Uterus (tissue), 4 donors: ENCODE measurements at places on chromosomes 6 and 20. TPM values are rescaled to one million over a fixed set of nuclear protein-coding genes. Genes with fewer than 3 reads are reported as not detected.

DNA sequence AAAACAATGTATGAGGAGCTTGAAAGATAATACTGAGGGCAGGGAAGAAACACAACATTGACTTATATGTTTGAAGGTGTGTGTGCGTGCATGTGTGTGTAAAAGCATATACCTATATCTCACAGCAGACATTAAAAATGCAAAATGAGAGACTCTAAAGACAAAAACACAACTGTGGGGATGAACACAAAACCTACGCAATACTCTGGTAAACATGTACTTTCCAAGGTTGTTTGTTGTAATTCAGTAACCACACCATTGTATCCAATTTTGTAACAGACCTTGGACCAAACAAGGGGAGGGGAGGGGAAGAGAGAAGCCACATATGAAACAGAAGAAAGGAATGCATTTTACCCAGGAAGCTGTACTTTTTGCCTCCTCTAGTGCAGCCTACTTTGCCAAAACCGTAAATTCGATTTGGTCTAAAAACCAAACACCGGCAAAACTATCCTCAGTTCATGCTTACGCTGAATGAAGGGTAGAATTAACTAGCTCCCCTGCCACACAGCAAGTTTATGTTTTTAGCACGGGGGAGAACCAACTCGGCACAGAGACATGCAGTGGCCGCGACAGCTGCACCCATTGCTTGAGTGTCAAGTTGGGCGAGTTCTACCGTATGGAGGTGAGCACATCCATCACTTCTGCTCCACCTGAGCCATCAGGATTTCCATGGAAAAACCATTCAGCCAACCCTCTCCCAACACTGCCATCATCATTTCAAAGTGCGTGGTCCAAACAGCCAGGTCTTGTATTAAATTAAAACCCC is 50.0 kb downstream of the CNKSR3 start:
- no peak for DNase-seq
- H3K27me3 ChIP-seq = no peaks in the 10 kb centered on the region
- no peaks in the 10 kb centered on the region for H3K36me3 ChIP-seq
- H3K4me1 ChIP-seq = no peaks in the 10 kb centered on the region
- no peak overlapping the region for H3K4me3 ChIP-seq

- no peak overlapping the region for H3K27ac ChIP-seq
- no peaks in the 10 kb centered on the region for H3K4me1 ChIP-seq
- no peaks in the 10 kb centered on the region for H3K36me3 ChIP-seq
- no peaks in the 10 kb centered on the region for H3K27me3 ChIP-seq
- DNase-seq = no peak
Measured at GRCh38 chr6:130426066-130426721, 60.4 kb downstream of the TMEM200A start.

DNA sequence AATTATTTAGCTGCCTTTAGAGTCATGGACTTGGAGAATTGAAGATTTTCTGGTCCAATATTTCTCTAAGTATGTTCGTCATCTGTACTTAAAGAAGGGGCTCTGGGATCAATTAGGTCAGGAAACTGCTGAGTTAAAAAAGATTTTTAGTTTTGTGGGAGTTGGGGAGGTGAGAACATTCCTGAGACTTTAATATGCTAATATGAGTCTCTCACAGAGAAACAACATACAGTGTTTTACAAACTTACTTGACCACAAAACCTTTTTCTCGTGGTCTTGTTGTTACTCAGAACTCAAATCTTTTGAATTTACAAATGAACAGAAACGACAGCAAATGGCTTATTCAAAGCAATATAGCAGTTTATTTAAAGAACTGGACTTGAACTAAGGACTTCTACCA is 67.9 kb downstream of the LIN28B start:
- H3K4me3 ChIP-seq = no peak overlapping the region
- no peaks in the 10 kb centered on the region for H3K36me3 ChIP-seq
- H3K4me1 ChIP-seq = no peaks in the 10 kb centered on the region

DNA sequence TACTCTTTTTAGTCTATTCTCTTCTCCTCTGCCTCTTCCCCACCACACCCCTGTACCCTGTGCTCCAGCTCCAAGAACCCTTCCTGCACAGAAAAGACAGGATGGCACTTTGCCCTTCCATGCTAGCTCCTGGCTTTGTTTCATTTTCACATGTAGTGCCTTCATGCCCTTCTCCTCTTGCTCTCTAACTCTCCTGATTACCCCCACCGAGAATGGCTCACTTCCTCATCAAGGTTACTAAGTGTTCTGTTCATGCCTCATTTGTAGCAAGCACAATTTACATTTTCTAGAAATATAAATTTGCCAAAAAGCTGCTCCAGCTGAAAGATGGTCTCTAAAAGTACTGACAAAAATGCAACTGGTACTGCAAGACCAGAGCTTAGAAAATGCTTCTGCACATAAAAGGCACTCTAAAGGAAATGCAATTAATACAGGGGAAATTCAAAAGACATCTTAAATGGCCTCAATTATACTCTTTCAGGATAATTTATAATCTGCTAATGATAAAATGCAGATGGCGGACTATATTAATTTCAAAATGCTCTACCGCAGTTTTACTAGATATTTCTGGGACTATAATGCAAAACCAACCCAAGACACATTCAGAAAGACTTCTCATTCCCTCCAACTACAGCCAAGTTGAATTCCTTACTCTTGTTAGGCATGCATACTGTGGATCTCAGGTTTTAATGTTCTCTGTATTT is 570.2 kb downstream of the PRKN start:
- H3K36me3 ChIP-seq = no peaks in the 10 kb centered on the region
- no peaks in the 10 kb centered on the region for H3K4me1 ChIP-seq
- H3K4me3 ChIP-seq = no peak overlapping the region
- no peaks in the 10 kb centered on the region for H3K27me3 ChIP-seq
- no peak overlapping the region for H3K27ac ChIP-seq

DNA sequence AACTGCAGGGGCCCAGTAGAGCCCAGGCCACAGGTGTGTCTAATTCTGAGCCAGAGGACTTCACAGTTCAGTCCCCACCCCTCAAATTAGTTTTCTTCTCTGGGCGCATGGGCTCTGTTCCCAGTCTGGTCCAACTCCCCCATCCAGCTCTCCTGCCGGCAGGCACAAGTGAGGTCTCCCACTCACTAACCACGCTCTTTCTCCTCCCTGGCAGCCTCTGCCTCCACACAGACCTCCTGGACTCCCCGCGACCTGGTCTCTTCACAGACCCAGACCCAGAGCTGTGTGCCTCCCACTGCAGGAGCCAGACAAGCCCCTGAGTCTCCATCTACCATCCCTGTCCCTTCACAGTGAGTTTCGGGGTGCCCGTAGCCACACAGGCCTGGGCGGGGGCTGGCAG is 6.2 kb downstream of the NCR2 start:
- H3K4me3 ChIP-seq = no peak overlapping the region
- H3K36me3 ChIP-seq = no peaks in the 10 kb centered on the region
- H3K27ac ChIP-seq = no peak overlapping the region
- no peaks in the 10 kb centered on the region for H3K27me3 ChIP-seq

DNA sequence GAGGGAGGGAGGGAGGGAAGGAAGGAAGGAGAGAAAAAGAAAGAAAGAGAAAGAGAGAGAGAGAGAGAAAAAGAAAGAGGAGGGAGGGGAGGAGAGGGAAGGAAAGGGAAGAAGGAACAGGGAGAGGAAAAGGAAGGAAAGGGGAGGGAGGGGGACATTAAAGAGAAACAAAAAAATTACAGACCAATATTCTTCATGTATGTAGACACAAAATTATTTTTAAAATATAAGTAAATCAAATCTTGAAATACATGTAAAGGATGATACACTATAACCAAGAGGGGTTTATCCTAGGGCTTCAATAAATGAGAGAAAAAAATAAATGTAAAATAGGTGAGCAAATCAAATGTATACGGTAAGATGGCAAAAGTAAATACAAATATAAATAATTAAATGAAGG is 71.2 kb upstream of the TMEM244 start:
- H3K27ac ChIP-seq = no peak overlapping the region
- DNase-seq = no peak
- no peaks in the 10 kb centered on the region for H3K27me3 ChIP-seq
- no peaks in the 10 kb centered on the region for H3K36me3 ChIP-seq
- H3K4me3 ChIP-seq = no peak overlapping the region
- no peaks in the 10 kb centered on the region for H3K4me1 ChIP-seq

GRCh38 chr6:35465646-35466045 is 2.6 kb upstream of the RPL10A start:
- H3K27me3 ChIP-seq = no peaks in the 10 kb centered on the region
- H3K4me3 ChIP-seq = no peak overlapping the region
- no peak overlapping the region for H3K27ac ChIP-seq
- DNase-seq = no peak

GRCh38 chr20:32538526-32538939 is 46.6 kb downstream of the NOL4L start:
- no peaks in the 10 kb centered on the region for H3K27me3 ChIP-seq
- H3K27ac ChIP-seq = no peak overlapping the region
- DNase-seq = no peak
- no peak overlapping the region for H3K4me3 ChIP-seq

DNA sequence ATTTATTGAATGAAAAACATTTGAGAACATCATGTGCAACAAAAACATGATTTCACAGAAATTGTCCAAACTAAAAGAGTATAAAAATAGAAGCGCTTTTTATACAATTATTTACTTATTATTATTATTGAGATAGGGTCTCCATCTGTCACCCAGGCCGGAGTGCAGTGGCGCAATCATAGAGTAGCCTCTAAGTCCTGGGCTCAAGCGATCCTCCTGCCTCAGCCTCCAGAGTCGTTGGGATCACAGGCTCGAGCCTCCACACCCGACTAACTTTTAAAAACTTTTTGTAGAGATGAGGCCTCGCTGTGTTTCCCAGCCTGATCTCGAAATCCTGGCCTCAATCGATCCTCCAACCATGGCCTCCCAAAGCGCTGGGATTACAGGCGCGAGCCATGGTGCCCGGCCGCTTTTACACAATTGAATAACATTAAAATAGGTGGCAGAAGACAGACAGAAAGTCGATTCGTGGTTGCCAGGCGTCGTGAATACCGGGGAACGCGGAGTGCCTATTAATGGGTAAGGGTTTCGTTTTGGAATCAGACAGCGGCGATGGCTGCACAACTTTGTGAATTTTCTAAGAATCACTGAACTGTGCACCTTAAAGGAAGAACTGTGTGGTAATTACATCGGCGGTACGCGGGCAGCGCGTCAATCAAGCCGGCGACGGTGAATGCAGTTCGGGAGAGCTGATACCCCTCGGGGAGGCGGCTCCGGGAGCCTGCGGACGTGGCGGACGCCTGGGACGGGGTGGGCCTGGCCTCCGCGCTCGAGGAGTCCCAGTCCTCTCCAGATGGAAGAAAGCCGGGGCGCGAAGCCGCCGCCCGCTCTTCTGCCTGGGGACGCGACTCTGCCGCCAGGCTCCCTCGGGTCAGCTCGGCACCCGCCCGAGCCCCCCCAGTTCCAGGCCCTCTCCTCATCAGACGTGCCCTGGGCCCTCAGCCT is 807 bp downstream of the TBC1D20 start:
- no peaks in the 10 kb centered on the region for H3K27me3 ChIP-seq
- H3K27ac ChIP-seq = peak overlapping the region; percentile 96
- peaks cover 8% of the 10 kb centered on the region for H3K4me1 ChIP-seq
- no peaks in the 10 kb centered on the region for H3K36me3 ChIP-seq
- H3K4me3 ChIP-seq = peak overlapping the region; percentile 85

DNA sequence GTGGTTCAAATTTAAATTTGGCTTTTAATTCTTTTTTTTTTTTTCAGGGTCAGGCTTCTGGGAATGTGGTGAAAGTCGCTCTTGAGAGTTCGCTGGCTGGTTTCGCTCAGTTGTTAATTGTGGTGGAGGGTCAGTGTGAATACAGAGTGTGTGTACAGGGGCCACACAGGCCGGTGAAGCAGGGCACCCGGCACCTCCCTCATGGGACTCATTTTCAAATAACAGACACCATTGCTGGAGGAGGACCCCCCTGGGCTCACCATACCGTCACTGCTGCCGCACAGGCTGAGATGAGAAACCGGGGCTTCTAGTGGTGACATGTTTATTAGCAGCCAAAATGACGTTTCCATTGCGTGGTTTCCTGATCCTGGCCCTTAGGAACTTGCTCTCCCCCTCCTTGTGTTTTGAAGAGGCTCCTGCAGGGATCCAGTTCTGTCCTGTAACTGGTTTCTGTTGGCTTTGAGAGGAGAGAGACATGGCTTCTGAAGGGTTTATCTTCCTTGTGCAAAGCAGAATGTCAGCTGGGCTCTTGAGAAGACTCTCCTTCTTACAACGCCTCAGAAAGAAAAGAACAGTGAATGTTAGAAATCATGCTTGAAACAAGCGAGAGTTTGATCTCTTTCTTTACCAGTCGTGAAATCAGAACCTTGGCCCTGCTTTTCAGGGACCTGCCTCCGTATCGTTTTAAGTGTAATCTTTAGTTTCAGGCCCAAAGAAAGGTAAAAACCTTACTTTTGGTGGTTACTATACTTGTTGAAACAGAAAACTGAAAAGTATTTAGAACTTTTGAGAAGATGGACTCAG is 37.8 kb downstream of the DUSP22 start:
- DNase-seq = peak; percentile 65
- peak overlapping the region; percentile 67 for H3K27ac ChIP-seq
- no peaks in the 10 kb centered on the region for H3K36me3 ChIP-seq
- H3K4me1 ChIP-seq = peaks cover 12% of the 10 kb centered on the region
- no peak overlapping the region for H3K4me3 ChIP-seq

DNA sequence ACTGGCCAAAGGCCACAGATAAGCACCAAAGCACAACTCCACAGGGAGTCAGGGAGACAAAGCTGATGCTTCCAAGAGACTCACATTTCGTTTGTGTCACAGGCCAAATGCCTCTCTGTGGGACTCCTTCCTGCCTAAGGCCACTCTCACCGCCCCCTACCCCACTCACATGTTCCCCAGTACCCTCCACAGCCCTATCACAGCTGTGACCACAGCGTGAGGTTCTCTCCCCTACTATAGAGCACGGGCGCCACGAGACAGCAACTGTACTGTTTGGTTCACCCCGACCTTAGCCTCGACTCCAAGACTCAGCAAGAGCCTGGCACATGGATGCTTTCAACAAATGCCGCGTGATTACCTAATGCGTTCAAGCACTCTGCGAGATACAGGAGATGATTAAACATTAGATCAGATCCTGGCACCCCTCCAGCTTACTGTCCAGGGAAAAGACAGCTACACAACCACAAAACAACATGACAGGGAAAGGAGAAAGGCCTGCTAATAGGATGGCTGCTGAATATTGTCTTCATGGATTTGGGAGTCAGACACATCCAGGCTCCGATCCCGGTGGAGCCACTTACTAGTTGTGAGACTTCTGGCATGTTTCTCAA is 105.5 kb downstream of the AGPAT4 start:
- H3K27ac ChIP-seq = no peak overlapping the region
- no peaks in the 10 kb centered on the region for H3K36me3 ChIP-seq
- DNase-seq = peak; percentile 43

DNA sequence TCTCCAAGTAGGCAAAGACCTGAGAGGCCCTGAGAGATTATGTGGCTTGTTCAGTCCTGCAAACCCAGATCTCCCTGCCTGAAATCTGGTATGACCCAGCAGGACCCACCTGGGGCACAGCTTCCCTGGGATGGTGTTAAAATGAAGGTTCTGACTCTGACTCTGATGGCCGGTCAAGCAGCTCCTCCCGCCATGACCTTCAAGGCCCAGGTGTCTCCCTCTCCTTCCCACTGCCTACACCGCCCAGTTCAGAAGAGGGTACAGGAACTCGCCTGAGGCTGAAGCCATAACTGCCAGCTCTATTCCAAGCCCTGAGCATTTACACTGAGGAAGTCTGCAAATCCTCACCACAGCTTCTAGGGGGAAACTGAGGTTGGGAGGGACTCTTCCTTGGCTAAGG is 5.9 kb upstream of the CST7 start:
- H3K36me3 ChIP-seq = no peaks in the 10 kb centered on the region
- no peak for DNase-seq
- H3K4me3 ChIP-seq = no peak overlapping the region
- no peaks in the 10 kb centered on the region for H3K27me3 ChIP-seq
- H3K27ac ChIP-seq = no peak overlapping the region

C20orf141 gene
- not detected for total RNA-seq

RRAGD gene
- total RNA-seq = 4.9 TPM

SPATS1 gene
- total RNA-seq = not detected

DEFB124 gene
- total RNA-seq = 3.2 TPM
